ENCODE measurements at places on chromosomes 6 and 20. TPM values are rescaled to one million over a fixed set of nuclear protein-coding genes. Genes with fewer than 3 reads are reported as not detected.

DNA sequence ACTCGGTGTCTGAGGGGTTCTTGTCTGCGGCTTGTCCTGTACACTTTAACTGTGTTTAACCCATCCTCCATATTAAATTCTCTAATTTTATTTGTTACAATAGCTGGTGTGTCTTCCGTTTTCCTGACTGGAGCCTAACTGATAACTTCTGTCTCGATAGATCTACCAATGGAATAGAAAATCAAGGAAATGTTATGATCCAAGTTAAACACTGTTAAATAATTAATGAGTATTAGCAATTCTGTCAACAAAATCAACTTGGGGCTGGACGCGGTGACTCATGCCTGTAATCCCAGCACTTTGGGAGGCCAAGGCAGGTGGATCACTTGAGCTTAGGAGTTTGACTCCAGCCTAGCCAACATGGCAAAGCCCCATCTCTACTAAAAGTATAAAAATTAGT, 81.7 kb downstream of the DNAH8 start:
- DNase-seq = no peak

The C4B gene
- total RNA-seq = 0.30 TPM

GRCh38 chr6:107488875-107489635, 862 bp upstream of the SOBP start:
- peak; percentile 65 for DNase-seq

GRCh38 chr6:10146715-10147451, 268.0 kb downstream of the TFAP2A start:
- peak; percentile 53 for DNase-seq

The ARHGAP18 gene
- 38.9 TPM for total RNA-seq

DNA sequence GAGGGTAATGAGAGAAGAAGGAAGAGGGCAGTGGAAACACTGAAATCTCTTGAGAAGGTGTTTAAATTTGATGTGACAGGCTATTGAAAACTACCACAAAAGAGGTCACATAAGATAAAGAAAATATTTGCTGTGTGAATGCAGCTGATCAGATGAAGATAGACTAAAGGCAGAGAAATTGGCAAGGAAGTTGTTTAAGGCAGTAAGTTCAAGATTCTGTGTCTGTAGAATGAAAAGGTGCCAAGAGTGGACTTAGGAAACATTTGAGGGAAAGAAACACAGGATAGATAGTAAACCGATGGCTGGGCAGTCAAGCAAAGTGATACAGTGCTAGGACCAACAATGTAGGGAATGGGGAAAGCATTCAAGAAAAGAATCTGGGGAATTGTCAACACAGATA, 332.3 kb upstream of the MARCKS start:
- DNase-seq = no peak

The NT5E gene
- total RNA-seq = 139 TPM

The ZC2HC1B gene
- total RNA-seq = not detected

DNA sequence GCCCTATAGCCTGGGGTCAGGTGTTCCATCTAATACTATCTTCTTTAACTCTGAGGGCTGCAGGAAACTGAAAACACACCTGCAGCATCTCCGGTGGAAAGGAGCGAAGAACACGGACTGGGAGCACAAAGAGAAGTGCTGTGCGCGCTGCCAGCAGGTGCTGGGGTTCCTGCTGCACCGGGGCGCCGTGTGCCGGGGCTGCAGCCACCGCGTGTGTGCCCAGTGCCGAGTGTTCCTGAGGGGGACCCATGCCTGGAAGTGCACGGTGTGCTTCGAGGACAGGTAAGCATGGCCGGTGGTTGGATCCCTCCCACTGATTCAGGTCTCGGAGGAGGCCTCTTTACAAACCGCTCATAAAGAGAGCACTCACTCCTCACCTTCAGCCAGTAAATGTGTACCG, 15.5 kb downstream of the SYTL3 start:
- DNase-seq = no peak

DNA sequence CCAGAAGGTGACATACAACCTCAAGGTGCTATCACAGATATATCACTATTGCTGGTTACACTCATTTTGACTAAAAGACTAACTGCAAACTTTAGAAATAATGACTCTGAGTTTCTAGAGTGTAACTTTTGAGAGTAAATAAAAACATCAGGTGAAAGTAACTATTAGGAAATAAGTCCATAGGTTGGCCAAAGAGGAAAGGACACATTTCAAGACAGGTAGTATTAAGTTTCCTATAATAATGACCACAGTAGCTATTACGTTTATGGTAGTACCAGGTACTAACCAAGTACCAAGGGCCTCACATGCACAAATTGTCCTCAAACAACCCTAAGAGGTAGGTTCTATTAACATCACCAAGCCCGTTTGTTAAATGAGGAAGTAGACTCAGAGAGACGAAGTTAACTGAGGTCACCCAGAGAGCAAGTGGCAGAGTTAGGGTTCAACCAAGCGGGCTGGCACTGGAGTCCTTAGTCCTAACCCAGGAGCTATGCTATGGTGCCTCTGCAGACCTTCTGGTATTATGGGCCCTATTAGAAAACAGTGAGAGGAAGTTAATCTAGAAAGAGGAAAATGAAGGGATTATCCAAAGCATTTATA, 36.8 kb downstream of the HEBP2 start:
- no peak for DNase-seq

The OPRL1 gene
- 0.51 TPM for total RNA-seq

DNA sequence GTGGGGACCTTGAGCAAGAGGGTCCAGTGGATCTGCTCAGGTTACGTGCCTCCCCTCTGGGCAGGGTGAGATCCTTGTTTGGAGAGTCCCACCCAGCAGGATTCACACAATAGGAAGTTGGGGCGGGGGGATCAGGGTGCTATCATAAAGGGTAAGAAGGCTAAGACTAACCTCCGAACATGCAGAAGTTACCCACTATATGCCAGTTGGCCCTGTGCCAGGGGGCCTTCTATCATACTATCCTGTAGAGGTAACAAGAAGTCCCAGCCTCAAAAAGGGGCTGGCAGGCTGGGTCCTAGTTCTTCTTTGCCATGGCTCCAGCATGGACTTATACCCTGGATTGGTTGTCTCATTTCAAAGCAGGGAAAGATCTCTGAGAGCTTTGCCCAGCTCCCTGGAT, 94.1 kb downstream of the CDH26 start:
- DNase-seq = no peak

DNA sequence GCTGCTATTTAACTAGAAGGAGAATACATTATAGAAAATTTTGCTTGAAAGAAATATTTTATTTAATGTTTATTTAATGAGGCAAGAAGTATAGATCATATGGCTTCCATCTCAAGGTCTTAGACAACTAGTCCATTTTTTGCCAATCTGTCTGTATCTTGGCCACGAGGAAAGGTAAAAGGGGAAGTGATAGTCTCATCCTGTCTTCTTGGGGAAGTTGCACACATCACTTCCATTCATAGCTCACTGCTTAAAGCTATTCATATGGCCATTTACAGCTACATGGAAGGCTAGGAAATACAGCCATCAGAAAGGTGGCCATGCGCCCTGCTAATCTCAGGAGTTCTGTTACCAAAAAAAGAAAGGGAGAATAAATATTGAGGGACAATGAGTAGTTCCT, 50.8 kb downstream of the METTL24 start:
- DNase-seq = no peak

The SMPDL3A gene
- 6.0 TPM for total RNA-seq

- no peak for DNase-seq
These were observed 57.4 kb upstream of the MPC1 start for GRCh38 chr6:166440106-166440505.

The C20orf141 gene
- not detected for total RNA-seq

The LIME1 gene
- 2.4 TPM for total RNA-seq

The BPIFB4 gene
- not detected for total RNA-seq

The PLEKHG1 gene
- 2.8 TPM for total RNA-seq

DNA sequence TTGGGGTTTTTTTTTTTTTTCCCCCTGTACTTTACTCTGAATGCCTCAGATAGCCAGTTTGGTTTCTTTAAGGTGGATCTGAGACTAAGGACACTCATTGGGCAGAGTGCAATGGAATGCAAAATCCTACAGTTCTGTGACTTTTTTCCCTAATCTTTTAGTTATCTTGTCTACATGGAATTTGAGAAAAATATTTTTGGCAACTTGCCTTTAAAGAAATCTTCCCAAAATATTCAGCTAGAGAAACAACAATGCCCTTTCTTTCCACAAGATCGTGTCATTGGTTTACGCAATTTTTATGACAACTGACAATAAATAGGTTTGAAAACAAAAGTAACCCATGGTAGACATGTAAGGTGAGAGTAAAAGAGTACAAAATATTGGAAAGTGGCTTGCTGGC, 171.7 kb upstream of the LAMP5 start:
- no peak for DNase-seq

GRCh38 chr20:52201395-52201794, 9.8 kb upstream of the ZFP64 start:
- DNase-seq = no peak

- DNase-seq = peak; percentile 4
These were observed 142.1 kb downstream of the MYB start for GRCh38 chr6:135323202-135323668.

The LY6G6F gene
- total RNA-seq = not detected

The NEURL2 gene
- 2.3 TPM for total RNA-seq

DNA sequence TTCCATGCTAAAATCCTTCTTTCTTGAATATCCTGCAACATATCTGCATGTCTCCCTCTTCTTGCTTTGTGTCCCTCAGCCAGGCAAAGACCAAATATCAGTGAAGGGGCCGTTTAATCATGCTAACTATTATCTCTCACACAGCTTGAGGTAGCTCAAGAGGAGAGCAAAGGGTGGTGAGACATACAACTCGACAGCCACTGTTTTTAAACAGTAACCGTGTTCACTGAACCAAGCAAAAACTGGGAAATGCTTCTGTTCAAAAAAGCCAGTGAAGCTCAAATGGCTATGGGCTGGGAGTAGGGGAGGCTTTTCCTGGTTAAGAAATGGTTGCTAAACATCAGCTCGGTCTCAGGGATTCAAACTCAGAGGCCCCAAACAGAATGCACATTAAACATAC, 83.4 kb downstream of the MAP7 start:
- DNase-seq = no peak

DNA sequence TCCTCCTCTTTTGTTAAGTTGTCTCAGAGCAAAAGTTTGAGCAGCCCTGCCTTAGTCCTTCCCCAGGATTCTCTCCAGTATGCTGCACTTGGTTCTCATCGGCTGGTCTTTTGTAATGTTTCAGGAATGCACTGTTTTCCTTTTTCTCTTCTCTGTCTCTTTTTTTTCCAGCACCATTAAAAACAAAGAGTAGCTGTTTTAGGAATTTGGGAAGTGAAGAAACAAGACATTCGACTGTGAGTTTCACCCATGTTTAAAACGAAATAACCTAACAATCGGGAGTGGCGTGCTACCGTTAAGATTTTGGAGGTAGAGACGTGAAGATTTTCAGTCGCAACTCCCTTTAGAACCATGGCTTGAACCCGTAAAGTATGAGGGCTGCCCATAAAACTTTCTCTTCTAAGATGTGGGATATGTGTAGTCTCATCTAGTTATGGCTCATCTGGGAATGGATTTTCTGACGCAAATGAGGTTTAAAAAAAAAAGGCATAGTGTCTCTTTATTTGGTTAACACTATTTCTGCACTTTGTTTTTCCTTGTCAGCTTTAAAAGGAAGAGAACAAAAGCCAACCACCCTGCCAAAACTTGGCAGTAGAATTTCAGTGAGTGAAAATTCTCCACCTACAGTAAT, 35.9 kb upstream of the RAB23 start:
- DNase-seq = peak; percentile 37

- DNase-seq = no peak
These were observed 2.2 kb upstream of the RRBP1 start for GRCh38 chr20:17684077-17684888.

DNA sequence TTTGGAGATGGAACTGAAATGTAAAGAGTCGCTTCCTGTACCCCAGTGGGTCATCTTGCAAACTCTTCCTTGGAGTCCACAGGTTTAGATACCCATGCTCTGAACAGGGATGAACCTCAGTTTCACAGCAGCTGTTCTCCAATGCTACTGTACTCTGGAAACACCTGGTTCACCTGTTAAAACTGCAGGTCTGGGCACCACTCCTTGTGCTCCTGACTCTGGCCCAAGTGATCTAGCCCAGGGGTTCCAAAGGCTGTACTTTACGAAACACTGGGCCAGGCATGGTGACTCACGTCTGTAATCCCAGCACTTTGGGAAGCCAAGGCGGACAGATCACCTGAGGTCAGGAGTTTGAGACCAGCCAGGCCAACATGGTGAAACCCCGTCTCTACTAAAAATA, 102.1 kb downstream of the ATP9A start:
- DNase-seq = no peak
